Stimulated activated CD4-positive, alpha-beta T cell treated with anti-CD3 and anti-CD28 coated beads, Interleukin-2, amount 100 ng/mL, for 24 hours (primary cell): ENCODE measurements at places on chromosomes 11 and 22.
A peak's percentile ranks its signal among the peaks of the same experiment; 100 is the strongest.

GRCh38 chr22:45321827-45322226 lies 12.1 kb downstream of the FAM118A start:
- DNase-seq: no peak

DNA sequence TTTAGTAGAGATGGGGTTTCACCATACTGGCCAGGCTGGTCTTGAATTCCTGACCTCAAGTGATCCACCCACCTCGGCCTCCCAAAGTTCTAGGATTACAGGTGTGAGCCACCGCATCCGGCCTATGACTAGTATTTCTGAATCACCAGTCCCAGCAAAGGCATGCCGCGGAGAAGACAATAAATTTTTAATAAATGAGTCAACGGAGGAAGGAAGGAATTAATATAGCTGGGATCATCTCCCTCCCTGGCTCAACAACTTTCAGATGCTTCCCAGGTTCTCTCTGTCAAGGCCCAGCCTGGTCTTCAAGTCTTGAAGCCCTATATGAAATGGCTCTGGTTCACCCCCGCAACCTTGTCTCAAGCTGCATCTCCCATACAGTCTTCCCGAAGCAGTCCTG lies 45.7 kb downstream of the CYTH4 start:
- DNase-seq: no peak

DNA sequence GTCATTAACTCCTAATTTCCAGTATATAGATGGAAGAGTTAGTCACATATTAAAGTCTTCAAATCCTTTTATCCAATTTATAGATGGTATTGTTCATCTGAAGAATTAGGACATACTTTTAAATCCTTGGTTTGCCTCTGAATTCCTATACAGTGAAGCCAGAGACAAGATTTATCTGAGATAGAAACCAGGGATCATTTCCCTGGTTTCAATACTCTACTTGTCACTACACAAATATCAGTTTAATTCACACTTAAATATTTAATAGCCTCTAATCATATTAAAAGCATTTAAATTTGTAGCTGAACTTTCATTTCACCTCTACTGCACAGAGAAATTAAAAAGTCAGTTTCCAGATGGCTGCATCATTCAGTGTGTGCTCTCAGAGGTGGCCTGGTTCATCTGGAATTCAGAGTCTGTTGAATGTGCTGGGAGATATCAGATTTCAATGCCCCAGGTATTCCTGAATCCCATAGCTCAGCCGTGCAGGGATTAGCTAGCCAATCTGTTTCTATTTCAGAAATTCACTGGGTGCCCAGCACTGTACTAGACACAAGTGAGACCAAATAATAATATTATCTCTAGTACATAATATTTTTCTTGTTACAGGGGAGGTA lies 344.3 kb downstream of the AASDHPPT start:
- DNase-seq: no peak

- no peak for DNase-seq
Observed at GRCh38 chr22:45034821-45035220, 25.0 kb upstream of the PHF21B start.

GRCh38 chr11:1862588-1863351 lies 9.9 kb downstream of the LSP1 start:
- DNase-seq: no peak

DNA sequence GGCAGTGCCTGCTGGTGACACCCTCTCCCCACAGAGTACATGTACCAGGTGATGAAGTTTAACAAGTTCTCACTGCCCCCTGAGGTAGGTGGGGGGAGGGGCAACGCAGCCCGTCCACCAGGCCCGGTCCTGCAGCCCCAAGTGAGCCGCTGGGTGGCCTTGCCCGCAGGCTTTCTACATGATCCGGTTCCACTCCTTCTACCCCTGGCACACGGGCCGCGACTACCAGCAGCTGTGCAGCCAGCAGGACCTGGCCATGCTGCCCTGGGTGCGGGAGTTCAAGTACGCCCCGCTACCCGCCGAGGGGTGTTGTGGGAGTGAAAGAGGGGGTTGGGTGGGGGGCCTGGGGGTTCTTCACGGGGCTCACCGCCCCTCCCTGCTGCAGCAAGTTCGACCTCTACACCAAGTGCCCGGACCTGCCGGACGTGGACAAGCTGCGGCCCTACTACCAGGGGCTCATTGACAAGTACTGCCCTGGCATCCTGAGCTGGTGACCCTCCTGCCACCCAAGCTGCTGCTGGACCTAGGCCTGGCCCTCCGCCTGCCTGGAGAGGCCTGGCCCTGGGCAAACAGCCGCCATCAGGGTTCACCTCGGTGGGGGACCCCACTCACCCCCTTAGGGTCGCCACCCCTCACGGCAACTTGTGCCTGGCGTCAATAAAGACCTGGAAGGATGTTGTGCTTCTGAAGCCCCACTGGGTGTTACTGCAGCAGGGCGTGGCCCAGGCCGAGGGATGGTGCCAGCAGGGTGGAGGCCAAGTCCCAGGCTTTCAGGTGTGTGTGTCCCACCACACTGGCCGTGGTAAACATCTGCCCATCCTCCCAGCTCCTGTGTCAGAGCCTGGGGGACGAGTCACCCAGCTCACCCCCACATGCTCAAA lies 2.9 kb downstream of the MIOX start:
- no peak for DNase-seq

DNA sequence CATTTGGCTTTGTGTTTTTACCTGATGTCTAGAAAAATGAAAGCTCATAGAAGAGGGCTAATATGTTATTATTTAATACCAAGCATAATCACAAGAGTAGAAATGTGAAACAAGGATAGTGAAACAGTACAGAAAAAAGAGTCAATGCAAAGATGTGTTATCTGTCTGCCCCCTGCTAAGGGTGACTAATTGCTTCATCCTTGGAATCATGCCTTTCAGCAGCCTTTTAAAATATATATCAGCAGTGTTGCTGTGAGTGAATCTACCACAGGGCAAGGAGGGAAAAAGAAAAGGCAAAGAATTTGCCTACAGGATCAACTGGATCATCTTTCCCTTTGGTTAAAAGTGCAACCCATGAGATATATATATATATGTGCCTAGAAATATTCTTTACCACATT lies 867.2 kb upstream of the RAG2 start:
- no peak for DNase-seq

DNA sequence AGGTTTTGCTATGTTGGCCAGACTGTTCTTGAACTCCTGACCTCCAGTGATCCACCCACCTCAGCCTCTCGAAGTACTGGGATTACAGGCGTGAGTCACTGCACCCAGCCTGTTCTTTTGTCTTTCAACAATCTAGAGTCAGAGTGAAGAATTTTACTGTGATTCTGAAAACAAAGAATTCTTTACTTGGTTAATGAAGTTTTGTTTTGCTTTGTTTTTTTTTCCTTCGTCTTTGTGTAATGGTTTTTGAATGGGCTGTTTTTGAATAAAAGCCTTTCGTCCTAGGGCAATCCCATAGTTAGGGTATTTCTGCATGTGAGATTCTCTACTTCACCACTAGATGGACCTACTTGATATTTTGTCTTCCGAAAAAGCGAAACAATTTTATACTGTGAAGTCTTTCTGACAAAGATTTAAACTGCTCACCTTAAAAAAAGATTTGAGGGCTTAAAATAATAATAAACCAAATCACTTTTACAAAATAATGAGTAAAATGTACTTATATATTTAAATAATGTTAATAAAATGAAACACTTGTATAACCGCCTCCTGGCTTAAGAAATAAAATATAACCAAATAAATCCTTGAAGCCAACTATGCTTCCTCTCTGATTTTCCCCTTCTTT lies 43.4 kb upstream of the SC5D start:
- DNase-seq: peak; percentile 12

- DNase-seq: peak; percentile 85
Observed at GRCh38 chr22:36329254-36330078, 58.3 kb downstream of the MYH9 start.

GRCh38 chr22:22181341-22181850 lies 63.2 kb upstream of the VPREB1 start:
- no peak for DNase-seq

DNA sequence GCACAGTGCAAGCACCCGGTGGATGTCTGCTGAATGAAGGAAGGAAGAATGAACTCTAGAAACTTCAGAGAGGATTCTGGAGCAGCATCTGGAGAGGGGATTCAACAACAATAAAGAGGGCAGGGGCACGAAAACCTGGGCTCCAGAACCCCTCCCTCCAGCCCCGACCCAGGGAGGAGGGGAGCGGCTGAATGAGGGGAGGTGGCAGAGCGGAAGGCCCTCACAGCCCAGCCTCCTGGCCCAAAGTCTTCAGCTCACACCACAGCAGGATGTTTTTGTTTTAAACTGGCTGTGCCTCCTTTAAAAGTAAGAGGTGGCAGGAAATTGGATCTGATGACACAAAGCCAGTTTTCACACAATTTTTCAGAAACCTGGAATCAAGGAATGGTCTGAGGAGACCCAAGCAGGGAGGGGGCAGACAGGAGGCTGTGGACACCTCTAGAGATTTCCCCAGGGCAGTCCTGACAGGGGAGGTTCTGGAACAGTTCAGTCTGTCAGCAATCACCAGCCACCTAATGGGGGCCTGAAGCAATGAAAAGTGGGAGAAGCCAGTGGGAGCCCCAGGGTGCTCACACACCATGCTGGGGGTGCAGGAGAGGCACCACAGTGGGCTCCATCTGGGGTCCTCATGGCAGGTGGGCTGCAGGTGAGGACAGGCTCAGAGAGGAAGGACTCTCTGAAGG lies 44.4 kb upstream of the TCF20 start:
- no peak for DNase-seq

GRCh38 chr11:94741022-94741679 lies 27.0 kb upstream of the AMOTL1 start:
- DNase-seq: no peak

- DNase-seq: no peak
Observed at GRCh38 chr11:76672431-76673175, 2.1 kb upstream of the LRRC32 start.

- no peak for DNase-seq
Observed at GRCh38 chr11:2741006-2741376, 41.2 kb upstream of the KCNQ1OT1 start.

- no peak for DNase-seq
Observed at GRCh38 chr11:115715251-115715770, 211.1 kb upstream of the CADM1 start.

GRCh38 chr11:94545264-94546161 lies 1.8 kb downstream of the FUT4 start:
- no peak for DNase-seq

DNA sequence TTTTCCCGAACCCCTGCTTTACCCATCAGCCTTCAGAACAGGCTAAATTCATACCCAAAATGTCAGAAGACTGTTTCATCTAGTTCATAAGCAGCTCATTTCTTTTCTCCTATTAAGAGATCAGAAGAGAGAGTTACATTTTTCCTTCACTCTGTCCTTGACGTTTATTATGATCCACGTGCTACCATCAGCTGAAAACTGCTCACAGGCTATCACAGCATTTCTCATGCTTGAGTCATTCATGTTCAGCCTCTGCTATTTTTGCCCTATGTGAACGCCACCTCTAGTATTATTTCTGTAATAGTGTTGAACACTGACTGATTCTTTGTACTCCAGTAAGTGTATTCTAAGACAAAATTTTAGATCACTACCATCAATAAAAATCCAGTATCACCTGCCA lies 51.9 kb downstream of the SLC1A2 start:
- no peak for DNase-seq

GRCh38 chr11:59187587-59187986 lies 15.7 kb downstream of the DTX4 start:
- no peak for DNase-seq

DNA sequence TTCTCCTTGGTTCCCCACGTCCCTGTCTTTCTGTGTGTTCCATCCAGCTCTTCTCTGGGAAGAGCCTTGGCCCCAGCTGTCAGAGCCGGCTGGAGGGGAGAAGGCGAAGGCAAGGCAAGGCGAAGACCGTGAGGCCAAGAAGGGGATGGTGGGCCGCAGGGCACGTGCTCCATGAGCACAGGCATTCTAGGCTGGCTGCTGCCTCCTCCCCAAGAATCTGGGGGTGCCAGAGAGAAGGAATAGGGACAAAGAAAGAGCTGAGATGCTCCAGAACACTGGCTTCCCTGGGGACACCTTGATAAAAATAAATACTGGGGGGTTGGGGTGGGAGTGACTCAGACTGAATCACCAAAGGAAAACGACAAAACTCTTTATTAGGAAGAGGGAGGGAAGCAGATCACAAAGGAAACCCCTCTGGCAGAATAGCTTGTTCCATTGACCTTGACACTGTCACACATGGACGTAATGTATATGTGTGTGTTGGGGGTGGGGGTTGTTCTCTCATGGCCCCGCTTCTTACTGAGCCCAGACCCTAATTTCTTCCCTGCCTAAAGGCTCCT lies 52.5 kb downstream of the NECTIN1 start:
- no peak for DNase-seq

- DNase-seq: no peak
Observed at GRCh38 chr11:46675288-46675851, 25.0 kb downstream of the ARHGAP1 start.

DNA sequence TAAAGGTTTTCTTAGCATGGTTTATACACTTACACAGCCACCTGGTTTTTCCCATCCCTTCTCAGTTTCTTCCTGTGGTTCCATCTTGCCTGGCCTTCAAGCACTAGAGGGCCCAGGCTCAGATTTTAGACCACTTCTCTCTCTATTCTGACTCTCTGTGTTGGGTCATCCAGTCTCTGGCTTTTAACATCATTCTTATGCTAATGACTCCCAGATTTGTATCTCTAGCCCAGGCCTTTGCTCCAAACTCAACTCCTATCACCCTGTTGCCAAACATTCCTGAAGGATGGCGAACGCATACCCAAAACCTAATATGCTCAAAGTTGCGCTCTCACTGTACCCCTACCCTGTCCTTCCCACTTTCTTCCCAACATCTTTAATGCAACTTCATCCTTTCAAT lies 135.1 kb downstream of the SPATA19 start:
- no peak for DNase-seq

- no peak for DNase-seq
Observed at GRCh38 chr11:64919627-64920026, 2.6 kb upstream of the ATG2A start.

- no peak for DNase-seq
Observed at GRCh38 chr11:43545610-43546009, 134.9 kb upstream of the HSD17B12 start.
